ENCODE measurements at places on chromosomes 11 and 22.

GRCh38 chr22:48398181-48398905 is 1429.3 kb downstream of the BRD1 start:
- DNase-seq = no peak

- DNase-seq = no peak
Observed at GRCh38 chr22:39431821-39432251, 25.0 kb upstream of the MGAT3 start.

DNA sequence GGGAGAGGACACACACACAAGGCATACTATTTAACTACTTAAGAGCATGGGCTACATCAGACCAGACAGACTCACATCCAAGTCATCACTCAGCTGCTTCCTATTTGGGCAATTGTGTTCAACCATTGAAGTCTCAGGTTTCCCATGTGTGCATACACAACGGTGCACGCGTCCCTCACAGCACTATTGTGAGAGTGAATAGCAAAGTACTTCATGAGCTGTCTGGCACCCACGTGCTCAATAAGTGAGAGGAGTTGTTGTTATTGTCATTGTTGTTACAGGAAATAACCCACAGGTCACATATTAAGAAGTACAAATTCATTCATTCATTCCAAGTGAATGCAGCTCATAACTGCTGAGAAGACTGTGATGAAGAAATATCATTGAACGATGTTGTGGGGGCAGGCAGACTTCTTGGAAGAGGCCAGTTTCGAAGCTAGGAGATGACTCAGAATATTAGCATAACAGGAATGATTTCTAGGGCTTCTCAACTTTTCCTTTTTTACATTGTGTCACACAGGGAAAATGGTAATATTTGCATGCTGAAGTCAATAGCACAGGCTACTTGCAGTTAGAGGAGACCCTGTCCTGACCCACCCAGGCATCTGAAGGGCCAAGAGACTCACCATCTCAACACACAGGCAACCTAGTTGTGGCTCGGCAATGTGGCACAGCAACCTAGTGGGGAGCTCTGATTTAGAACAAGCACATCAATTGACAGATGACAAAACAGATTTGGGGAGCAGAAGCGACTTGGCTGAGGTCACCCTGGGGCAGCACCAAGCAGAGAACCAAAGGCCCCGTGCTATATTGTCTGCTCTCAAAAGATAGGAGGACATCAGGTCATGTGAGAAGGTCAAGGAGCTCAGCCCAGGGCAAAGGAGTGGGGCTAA is 606.0 kb downstream of the BUD13 start:
- no peak for DNase-seq

GRCh38 chr11:96337541-96338431 is 5.2 kb downstream of the MAML2 start:
- DNase-seq = peak; percentile 51

GRCh38 chr11:134235399-134235798 is 10.9 kb downstream of the VPS26B start:
- DNase-seq = no peak

DNA sequence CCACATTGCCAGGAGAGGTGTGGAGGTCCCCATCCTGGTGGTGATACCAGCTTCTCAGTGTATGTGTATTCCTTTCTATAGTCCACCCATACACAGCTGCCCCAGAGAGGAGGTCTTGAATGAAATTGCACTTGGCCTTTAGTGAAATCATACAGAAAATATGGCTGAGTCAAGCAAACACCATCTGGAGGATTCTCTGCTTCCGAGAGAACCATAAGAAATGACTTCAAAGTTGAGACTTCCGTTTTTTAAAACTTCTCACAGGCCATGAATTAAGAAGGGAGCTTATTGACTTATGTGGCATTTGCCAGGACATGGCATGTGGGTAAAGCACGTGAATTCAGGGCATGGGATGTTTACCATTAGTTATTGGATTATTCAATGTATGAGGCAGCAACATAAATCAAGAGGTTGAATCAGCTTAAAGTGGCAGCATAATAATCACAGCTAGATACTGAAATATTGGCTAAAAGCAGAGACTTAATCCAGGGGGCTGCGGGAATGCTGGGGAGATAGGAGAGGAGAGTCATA is 119.1 kb upstream of the MTNR1B start:
- no peak for DNase-seq

DNA sequence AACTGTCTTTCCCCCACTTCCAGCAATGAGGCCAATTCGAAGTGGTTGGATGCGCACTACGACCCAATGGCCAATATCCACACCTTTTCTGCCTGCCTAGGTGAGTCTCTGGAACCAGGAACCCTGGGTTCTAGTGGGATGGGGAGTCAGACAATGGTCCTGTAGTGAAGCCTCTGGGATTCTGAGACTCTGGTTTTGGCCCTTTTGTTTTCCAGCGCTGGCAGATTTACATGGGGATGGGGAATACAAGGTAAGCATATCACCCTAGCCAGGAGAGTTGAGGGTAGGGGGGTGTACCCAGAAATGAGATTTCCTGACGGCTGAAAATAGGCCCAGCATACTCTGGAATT is 530 bp downstream of the BBS1 start:
- no peak for DNase-seq

- no peak for DNase-seq
Observed at GRCh38 chr11:132818951-132819350, 713.4 kb downstream of the OPCML start.

DNA sequence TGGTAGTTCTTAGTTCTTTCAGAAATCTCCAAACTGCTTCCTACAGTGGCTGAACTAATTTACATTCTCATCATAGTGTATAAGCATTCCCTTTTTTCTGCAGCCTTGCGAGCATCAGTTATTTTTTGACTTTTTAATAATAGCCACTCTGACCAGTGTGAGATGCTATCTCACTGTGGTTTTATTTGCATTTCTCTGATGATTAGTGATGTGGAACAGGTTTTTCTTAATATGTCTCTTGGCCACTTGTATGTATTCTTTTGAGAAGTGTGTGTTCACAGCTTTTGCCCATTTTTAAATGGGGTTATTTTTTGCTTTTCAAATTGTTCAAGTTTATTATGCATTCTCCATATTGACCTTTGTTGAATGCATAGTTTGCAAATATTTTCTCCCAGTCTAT is 459.3 kb downstream of the NTM start:
- DNase-seq = no peak

GRCh38 chr22:39508393-39508792 is 6.3 kb downstream of the MIEF1 start:
- no peak for DNase-seq

GRCh38 chr11:18100926-18101656 is 4.8 kb downstream of the SAAL1 start:
- no peak for DNase-seq

DNA sequence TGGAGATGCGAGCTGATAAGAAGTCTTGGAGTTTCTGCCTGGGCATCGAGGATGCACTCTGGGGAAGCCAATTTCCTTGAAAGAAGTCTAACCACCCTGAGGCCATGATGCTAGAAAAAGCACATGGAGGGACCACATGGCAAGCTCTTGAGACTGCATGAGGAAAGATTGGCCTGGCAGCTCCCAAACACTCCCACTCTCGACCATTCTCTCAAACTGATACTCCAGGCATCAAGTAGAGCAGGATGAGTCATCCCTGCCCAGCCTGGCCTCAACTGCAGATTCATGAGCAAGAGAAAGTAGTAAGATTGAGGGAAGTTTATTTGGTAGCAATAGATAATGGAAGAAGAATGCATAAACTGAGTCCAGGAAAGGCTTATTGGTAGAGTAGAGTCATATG is 194.3 kb downstream of the KIF18A start:
- peak; percentile 5 for DNase-seq

- DNase-seq = no peak
Observed at GRCh38 chr11:98740321-98740720, 280.4 kb upstream of the CNTN5 start.

DNA sequence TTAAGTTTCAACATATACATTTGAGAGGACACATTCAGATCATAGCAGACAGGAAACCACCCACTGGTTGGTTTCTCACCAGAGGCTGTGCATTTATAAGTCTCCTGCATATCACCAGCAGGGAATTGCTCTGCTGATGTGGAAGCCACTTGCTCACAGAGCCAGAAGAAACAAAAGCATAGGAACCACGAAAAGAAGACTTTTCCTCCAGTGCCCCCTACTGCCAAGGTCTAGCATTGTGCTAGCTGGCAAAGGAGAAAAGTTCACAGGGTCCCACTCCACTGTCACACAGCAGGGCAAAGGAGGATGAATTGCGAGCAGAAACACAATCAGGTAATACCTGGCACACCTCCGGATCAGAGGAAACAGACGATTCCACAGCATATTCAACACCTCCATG is 28.9 kb upstream of the ISX start:
- peak; percentile 24 for DNase-seq

- no peak for DNase-seq
Observed at GRCh38 chr22:45907378-45907777, 69.6 kb downstream of the WNT7B start.

DNA sequence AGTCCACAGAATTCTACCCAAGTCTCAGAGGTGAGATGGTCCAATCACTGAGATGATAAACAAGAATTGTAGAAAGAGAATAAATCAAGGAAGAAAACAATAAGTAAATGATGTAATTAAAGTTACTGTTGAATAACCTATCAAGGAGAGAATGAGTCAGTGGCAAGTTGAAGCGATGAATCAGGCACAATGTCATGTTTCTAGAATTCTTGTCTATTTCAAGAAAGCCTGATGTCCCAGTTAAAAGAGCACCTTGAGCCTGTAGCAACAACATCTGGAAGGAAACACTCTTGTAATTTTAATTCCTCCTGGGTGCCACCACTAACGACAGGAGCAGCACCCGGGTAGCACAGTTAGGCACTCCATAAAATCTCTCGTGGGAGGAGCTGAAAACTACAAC is 67.9 kb upstream of the SLC35C1 start:
- DNase-seq = no peak

DNA sequence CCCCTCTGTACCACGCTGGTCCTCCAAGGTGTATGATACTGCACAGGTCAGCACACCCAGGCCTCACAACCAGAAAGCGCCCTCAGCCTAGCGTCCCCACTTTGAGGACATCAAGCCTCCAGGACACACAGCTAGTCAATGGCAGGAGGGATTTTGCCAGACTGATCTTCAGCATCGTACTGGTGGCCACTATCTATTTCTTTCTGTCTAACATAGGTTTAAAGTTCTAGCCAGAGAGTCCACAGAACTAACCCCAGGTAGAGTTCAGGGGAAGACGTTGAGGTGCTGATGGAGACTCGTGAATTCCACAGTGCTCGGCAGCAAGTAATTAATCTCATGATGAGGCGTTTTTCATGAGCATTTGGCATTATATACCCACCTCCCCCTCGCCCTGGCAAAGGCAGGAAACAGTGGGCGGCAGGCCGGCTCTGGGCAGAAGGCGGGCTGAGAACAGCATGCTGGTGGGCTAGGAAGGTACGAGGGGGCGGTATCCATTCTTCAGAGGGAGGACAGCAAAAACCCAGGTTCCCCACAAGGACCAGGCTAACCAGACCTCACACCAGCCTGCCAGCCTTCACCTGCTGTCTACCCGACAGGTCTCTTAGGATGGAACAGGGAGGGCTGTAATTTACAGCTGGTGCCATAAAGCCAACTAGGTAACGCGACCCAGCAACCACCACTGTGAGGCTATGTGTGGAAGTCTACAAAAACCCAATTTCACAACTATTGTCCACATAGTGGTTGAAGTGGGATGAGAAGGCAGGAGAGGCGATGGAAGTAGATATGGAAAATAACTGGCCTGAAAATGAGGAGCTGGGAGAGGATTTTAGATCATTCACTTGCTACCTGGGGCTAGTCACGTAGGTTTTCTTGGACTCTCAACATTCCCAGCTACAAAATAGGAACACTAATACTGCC is 18.5 kb downstream of the MYH9 start:
- peak; percentile 55 for DNase-seq

DNA sequence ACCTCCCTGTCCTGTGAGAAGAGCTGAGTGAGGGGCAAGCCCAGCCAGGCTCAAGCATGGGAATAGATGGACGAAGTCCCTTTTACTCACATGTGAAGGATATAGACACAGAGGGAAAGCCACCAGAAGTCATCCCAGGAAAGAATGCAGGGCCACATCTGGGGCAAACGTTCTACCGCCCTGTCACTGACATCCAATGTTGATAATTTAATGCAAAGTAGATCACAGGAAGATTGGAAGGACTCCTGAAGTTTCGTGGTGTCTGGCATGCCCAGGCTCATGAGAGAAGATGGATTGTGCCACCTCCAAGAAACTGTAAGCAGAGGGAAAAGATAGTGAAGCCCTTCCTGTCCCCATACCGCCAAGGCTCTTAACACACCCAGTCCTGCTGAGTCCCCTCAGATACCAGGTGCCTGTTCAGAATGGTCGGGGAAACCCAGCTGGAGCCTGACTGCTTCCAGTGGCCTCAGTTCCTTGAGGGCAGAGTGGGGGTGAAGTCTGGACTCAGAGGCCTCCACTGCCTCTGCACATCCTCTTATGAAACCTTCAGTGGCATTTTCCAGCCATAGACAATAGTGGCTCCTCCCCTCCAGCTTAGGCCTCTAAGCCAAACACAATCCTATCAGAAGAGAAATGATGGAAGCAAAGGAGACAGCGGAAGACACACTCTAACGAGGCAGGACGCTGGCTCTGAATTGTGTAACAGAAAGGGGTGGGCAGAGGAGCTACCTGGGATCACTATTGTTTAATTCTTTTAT is 7.5 kb upstream of the STK33 start:
- DNase-seq = no peak

- peak; percentile 53 for DNase-seq
Observed at GRCh38 chr11:102882389-102883024, 7.7 kb upstream of the MMP12 start.

- no peak for DNase-seq
Observed at GRCh38 chr11:120178561-120179056, 32.2 kb upstream of the OAF start.

- peak; percentile 88 for DNase-seq
Observed at GRCh38 chr22:30390974-30391691, 3.9 kb upstream of the RNF215 start.

GRCh38 chr11:132310390-132311375 is 940.3 kb downstream of the NTM start:
- no peak for DNase-seq

DNA sequence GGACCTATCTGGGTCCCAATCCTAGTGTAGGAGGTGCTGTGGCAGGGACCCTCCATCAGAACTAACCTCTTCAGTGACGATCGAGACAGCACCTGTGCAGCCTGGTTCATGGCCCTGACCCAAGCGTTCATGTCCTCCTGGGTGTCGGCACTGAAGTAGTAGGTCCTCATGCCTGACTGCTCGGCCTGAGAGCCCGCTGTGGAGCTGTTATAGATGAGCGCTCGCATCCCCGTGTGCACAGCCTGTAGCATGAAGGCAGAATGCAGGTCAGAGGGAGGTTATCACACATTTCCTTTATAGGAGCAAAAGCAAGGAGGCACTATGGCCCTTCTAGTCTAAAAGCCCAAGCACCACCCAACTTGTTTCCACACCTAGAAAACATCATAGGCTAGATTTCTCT is 103.0 kb downstream of the C11orf58 start:
- no peak for DNase-seq

DNA sequence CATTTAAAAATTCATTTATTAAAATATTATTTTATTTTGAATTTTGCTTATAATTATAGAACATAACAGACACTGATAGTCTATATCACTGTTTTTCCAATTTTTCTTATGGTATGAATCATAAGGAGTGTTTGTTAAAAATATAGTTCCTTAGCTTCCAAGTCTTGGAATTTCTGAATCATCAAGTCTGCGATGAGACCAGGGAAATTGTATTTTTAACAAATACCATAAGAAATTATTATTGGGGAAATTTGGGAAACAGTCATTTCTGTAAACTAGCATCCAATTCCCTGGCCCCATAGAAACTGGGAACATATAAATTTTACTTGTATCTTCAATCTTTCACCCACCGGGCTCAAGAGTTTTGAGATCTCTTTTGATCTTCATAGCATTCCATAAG is 38.0 kb upstream of the PICALM start:
- no peak for DNase-seq

- DNase-seq = peak; percentile 82
Observed at GRCh38 chr11:68447015-68447801, 13.3 kb upstream of the PPP6R3 start.

All from Ammon's horn (tissue), 1 donor.